Activated naive CD8-positive, alpha-beta T cell treated with anti-CD3 and anti-CD28 coated beads, Interleukin-2, amount 50 U/mL, for 16 hours (primary cell): ENCODE measurements at places on chromosomes 5 and 9.

DNA sequence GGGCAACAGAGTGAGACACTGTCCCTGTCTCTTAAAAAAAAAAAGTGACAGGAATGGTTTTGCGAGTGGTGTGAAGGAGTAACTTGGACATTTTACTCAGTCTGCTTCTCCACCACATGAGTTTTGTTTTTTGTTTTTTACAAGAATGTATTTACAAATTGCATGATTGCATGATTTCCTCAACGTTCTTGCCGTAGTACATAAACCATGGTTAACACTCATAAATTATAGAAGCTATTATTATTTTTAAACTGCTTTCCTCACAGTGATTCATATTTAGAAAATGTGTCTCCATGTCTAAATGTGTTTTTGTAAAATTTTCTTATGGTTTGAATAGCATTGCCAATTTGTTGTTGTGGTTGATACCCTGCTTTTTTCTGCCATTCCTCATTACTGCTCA lies 220.0 kb downstream of the GOLPH3 start:
- DNase-seq = no peak

- no peak for DNase-seq
These were observed 181.3 kb downstream of the SNCAIP start for GRCh38 chr5:122493091-122494021.

- no peak for DNase-seq
These were observed 238.9 kb downstream of the CACNA1B start for GRCh38 chr9:138116521-138116920.

DNA sequence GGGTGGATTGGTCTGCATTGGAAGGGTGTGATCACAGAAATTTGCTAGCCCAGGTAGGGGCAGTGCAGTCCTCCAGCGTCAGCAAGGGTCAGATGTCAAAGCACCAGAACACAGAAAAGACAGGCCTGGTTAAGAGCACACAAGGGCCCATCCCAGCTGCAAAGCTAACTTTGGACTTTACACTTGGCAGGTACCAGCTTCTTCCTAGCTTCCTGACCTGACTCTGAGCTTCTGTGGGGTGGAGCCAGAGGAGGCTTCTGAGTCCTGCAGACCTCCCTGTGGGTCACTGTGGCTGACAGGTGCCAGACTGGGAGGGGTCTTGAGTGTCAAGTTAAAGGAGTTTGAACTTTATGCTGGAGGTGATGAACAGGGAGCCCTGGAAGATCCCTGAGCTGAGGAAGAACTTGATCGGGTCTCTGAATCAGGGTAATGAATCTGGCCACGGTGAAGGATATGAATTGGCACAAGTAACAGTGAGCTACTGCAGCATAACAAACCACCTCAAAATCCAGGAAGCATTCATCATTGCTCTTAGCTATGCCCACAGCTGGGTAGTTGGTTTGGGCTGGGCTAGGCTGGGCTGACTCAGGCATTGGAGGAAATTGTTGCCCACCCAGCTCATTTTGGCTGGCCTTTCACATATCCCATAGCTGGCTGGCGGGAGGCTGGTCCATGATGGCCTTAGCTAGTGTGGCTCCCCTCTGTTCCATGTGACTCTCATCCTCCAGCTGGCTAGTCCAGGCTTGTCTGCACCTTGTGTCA lies 63.4 kb downstream of the BARX1 start:
- DNase-seq = no peak

- no peak for DNase-seq
These were observed 1.3 kb downstream of the TEX53 start for GRCh38 chr9:114656301-114656700.

DNA sequence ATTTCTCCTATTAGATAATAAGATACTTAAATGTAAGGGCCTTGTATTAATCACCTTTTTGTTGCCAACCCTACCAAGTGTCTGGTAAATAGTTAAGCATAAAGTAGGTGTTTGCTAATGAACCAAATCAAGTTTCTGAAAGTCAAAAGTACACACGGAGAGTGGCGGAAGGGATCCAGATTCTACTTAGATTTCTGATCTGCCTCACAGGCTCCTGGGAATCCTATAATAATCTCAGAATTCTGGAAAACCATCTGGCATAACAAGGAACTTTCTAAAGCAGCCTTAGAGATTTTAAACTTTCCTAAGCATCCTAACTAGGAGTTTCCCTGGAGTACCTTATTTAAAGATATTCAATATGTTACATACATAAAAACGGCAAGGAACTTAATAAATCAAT lies 363.2 kb upstream of the SMC2 start:
- DNase-seq = no peak

DNA sequence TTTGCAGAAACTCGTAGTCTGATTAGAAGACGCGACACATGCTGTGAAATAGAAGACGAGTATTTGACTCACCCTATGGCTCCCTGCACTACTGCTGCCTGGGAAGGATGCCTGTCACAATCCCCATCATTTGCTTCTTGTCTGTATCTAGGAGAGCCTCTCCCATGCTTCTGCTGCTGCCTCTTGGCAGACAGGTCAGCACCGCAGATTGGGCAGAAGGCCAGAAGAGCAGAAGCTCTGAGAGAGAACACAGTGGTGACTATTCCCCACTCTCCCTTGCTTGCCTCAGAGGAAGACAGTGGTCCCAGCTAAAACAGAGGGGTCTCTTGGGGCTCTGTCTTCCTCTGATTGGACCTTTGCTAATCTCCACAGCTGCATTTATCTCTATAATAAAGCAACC lies 84.0 kb upstream of the SMIM32 start:
- DNase-seq = no peak

GRCh38 chr9:104740621-104741020 lies 6.9 kb upstream of the NIPSNAP3A start:
- DNase-seq = no peak

DNA sequence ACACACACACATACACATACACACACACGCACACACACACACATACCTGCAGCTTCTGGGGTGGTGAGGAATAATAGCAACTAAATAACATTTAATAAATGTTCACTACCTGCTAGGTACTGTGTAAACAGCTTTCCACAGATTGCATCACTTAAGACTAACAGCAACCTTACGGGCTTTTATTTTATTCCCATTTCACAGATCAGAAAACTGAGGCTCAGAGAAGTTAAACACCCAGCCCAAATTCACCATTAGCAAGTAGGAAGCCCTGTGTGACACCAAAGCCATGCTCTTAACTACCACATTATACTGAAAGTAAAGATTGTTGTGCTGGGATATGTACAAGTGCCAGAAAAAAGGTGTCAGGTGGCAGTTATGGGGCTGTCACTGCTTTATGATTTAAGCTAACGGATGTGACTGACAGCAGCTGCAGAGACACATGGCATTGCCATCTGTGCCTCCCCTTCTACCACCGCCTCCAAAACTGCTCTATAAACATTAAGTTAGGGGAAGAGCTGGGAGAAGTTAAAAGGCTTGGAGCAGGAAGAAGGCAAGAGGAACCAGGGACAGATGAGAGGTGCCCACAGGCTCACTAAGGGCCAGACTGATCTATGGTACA lies 13.6 kb downstream of the MTMR12 start:
- DNase-seq = no peak

GRCh38 chr5:162283609-162284008 lies 216.0 kb downstream of the GABRG2 start:
- DNase-seq = no peak

DNA sequence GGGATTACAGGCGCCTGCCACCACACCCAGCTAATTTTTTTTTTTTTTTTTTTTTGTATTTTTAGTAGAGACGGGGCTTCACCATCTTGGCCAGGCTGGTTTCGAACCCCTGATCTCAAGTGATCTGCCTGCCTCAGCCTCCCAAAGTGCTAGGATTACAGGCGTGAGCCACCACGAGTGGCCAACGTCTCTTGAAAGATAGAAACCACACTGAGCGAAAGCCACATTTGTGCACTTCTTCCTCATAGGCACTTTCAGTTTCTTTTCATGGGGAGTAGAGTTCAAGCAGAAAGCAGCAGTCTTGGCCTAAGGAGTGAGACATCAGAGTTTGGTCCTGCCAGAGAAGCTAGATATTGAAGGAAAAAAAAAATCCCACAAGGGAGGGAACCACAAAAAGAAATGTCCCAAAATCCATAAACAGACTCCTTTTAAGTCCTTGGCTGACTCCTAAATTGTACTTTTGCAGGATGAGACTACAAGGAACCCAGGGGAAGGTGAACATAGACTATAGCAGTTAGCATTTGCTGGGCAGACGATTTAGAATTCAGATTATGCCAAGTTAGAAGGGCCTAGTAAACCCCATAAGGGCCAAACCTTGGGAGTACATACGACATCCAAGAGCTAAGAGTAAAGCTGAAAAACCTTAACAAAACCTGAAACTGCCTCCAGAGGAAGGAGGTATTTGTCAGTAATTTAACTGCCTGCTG lies 43.9 kb upstream of the GLIPR2 start:
- no peak for DNase-seq

- no peak for DNase-seq
These were observed 15.4 kb downstream of the CCDC69 start for GRCh38 chr5:151208481-151208914.
